ENCODE measurements at places on chromosomes 2 and 18.

DNA sequence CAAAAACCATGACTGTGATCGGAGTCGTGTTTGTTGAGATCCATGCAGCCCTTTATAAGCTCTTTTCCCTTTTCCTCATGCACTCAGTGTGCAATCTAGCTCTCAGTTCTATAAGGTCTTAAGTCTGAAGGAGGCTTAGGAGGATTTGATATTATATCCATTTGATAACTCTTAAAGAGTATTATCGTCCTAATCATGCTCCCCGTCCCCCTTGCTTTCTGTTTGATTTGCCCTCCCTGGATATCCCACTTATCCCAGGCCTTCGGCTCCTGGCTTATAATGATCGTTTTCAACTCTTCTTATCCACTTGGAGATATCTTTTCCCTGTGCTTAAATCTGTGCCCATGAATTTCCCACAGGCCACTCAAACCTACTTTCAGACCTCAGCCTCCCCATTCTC, 1917.7 kb upstream of the PIK3C3 start:
- DNase-seq = no peak

DNA sequence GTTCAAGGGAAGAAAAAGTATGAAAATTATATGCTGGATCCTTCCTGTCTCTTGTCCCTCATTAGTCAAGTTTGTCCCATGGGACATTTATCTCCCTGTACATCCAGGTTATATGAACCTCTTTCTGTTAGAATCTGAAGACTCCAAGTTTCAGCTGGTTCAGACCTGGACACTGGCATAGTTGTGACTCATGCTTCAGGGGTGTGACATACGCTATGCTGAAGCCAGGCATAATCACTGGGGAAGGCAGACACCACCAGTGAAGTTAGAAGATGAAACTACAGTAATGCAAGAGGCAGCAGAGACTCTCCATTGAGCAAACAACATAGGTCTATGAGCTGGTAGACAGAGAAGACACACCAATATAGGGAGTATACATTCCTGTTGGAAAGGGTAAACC, 269.7 kb upstream of the SLC8A1 start:
- DNase-seq = no peak

- DNase-seq = no peak
Observed at GRCh38 chr18:62682371-62682770, 33.0 kb upstream of the PHLPP1 start.

DNA sequence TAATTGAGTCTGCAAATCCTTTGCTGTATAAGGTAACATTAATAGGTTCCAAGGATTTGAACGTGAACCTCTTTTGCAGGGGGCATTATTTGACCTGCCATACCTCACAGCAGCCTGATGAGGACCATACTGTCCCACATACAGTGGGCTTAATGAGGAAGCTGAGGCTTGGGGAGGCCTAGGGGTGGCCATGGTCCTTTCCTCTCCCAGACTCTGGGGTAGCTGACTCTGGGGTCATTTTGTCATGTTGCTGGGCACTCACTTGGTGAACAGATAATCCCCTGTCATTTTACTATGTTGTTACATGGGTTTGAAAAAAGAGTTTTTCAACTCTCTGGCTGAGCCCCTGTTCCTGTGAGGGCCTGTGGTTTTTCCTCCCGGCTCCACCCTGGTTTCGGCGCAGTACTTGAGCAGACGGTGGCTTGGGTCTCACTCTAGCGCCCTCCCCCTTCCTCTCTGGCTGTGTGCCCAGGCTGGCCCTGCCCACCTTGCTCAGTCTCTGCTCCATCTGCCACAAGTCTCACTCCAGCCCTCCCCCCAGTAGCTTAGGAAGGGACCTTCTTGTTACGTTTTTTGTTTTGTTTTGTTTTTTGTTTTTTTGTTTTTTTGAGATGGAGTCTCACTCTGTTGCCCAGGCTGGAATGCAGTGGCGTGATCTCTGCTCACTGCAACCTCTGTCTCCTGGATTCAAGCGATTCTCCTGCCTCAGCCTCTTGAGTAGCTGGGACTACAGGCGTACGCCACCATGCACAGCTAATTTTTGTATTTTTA, 21.0 kb downstream of the INPP4A start:
- no peak for DNase-seq

GRCh38 chr18:45198526-45198925, 416.8 kb upstream of the SLC14A2 start:
- no peak for DNase-seq

DNA sequence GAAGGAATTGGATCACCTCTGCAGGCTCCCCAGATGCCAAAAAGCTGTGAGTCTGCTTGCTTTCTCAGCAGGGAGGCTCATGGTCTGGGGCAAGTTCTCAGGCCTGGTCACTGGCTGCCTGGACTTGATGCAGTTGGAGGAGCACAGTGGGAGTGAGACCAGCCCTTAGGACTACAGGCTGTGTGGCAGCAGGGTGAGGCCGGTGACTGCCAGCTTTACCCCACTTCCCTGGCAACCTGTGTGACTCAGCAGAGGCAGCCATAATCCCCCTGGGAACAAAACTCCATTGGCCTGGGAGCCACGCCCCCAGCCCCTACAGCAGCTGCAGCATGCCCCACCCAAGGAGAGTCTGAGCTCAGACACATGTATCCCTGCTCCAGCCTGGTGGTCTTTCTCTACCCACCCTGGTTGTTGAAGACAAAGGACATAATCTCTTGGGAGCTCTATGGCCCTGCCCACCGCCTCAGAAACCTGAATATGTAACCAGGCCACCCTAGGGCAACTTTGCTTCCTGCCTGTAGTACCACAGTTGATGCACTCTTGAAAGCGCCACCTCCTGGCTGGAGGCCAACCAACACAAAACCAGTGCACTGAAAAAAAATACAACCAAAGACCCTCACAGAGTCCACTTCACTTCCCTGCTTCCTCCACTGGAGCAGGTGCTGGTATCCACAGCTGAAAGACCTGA, 106.8 kb upstream of the SPATS2L start:
- no peak for DNase-seq

GRCh38 chr2:85134896-85135659, 1.9 kb downstream of the TCF7L1 start:
- DNase-seq = no peak

- DNase-seq = peak; percentile 45
Observed at GRCh38 chr18:32289483-32290075, 99.7 kb downstream of the MEP1B start.

GRCh38 chr2:134919341-134920210, 954 bp downstream of the CCNT2 start:
- DNase-seq = no peak

Data from NCI-H2081 treated with DMSO at 0.1 percent for 48 hours (cell line).